Fibroblast of skin of right biceps (primary cell): ENCODE measurements at places on chromosomes 6 and 20.

DNA sequence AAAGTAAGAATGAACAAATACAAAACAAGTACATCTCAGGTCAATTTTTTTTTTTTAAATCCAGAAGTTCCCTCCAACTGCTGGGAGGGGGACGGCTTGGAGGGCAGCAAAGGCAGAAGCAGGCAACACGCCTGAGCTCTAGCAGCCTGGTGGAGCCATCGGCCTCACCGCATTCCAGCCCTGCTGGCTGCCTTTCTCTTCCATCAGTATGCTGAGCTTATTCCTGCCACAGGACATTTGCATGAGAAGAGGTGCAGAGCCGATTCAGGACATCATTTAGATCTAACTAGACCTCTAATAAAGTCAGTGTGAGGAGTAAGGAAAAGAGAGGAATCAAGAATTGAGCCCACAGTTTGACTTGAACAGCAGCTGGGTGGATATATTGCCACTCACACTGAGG lies 318.8 kb downstream of the ZFAND3 start:
- DNase-seq, result no peak

GRCh38 chr20:7410150-7410549 lies 530.1 kb downstream of the HAO1 start:
- no peak for DNase-seq

DNA sequence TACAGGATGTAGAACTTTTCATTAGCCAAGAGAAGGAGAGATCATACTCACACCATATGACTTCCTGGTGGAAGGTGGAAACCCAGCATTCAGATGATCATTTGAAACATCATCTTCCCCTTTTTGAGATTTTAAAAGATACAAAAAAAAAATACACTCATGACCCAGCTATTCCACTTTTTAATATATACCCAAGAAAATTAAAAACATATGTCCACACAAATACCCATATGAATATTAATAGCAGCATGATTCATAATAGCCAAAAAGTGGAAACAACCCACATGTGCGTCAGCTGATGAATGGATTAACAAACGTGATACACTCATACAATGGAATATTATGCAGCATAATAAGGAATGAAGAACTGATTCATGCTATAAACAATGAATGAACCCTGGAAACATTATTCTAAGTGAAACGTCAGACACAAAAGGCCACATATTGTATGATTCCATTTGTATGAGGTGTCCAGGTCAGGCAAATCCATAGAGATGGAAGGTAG lies 130.0 kb upstream of the SGK1 start:
- peak; percentile 98 for DNase-seq

DNA sequence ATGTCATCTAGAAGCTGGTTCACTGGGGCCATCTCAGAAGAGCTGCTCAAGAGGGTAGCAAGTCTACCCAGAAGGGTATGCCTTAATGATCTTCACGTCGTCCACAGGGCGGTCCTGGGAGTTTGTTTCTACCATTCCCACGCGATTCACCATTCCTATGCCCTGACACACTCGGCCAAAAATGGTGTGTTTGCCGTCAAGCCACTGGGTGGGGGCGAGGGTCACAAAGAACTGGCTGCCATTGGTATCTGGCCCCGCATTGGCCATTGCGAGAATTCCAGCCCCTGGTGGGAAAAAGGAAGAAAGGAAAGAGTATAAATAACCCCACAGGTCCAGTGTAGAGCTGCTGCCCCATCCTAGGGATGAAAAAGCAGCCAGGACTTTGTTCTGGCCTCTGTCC lies 16.5 kb upstream of the CPNE5 start:
- DNase-seq, result no peak

DNA sequence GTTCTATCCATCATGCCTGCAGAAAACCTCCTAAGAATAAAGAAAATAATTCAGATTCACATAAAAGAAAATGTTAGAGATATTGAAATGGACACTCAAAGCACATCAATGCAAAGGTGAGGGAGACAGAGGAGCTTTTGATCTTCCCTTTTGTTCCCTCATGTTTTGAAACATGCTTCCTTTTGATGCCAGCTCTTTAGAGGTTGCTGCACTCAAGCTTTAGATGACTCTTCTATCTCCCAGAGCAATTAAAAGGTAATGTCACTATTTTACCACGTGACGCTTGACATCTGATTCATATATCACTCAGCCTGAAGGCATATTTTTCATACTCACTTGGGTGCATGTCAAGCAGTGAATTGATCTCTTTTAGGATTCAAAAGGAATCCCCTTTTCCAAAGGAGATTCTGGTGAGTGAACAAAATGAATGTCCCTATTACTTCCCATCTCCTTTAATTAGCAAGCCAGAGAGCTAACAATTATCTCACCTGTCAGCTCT lies 1026.7 kb downstream of the KIF16B start:
- no peak for DNase-seq

GRCh38 chr20:3819411-3820047 lies 818 bp upstream of the AP5S1 start:
- DNase-seq, result no peak

GRCh38 chr6:157604816-157605215 lies 218.2 kb upstream of the SNX9 start:
- DNase-seq, result no peak

DNA sequence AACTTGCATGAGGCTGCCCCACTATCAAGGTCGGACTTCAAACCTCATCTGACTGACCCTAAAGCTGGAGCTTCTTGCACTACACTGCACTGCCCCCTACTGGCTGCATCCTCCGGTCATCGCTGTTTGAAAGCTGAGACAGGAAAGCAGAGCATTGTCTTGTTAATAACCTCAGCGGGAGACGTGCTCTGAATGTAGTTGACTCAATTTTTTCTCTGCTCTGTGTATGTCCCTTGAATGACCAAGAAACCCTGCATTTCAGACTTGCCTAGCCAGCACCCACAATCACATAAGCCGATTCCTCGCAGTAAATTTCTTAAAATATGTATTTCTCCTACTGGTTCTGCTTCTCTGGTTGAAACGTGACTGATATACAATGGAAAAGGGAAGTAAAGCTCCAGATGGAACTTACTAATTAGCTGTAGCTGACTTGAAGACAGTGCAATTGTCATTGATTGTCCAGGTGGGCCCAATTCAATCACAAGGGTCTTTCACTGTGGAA lies 27.8 kb downstream of the TCF21 start:
- DNase-seq, result peak; percentile 80

DNA sequence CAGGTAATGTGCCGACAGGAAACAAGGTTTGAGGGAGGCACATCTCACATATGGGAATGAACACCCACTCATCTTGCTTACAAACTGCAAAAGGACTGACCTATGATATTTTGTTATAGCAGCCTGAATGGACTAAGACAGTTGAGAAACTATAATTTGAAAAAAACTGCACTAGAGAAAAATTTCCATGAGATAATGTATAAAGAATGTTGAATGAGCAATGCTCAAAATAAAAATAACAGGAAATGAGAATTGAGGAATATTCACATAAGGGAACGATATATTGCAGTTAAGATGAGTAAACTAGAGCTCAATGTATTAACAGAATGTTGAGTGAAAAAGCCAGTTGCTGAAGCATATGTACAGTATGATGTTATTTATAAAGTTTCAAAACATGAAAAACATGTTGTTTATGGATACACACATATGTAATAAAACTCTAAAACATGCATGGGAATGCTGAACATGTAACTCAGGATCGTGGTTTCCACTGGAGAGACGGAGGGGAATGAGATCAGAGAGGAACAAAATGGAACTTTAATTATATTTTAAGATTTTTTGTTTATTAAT lies 6.3 kb upstream of the TBC1D22B start:
- peak; percentile 54 for DNase-seq

- DNase-seq, result peak; percentile 66
Measured at GRCh38 chr6:17334265-17334664, 53.1 kb downstream of the RBM24 start.

GRCh38 chr20:40519918-40520317 lies 169.1 kb downstream of the MAFB start:
- no peak for DNase-seq

GRCh38 chr6:11370191-11371018 lies 137.9 kb upstream of the NEDD9 start:
- no peak for DNase-seq

DNA sequence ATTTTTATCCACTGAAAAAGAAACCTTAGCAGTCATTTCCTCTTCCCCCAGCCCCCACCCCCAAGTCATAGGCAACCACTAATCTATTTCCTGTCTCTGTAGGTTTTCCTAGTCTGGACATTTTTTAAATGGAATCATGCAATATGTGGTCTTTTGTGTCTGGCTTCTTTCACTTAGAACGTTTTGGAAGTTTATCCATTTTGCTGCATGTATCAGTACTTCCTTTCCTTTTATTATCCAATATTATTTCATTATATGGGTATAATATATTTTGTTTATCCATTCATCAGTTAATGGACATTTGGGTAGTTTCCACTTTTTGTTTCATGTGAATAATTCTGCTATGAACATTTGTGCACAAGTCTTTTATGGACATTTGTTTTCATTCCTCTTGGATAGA lies 99.3 kb upstream of the BMP5 start:
- peak; percentile 36 for DNase-seq
